ENCODE measurements at places on chromosomes 3 and 15.

- no peak for DNase-seq
These were observed 38.1 kb downstream of the FSIP1 start for GRCh38 chr15:39744334-39745103.

DNA sequence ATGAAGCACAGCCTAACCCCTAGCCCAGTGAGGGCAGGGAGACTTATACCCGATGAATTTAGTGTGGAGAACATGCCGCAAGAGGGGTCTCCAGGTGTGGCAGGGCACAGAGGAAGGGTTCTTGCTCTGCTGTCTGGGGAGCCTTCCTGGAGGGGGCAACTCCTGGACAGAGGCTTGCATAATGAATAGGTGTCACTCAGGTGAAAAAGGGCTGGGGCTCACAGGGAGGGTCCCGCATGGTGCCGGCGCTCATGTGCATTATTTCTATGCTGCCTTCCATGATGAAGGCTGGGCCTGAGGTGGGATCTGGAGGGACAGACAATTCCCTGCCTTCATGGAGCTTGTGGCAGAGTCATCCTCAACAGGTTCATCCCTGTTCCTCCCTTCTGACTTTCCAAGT lies 51.5 kb downstream of the ITGA11 start:
- DNase-seq = no peak

DNA sequence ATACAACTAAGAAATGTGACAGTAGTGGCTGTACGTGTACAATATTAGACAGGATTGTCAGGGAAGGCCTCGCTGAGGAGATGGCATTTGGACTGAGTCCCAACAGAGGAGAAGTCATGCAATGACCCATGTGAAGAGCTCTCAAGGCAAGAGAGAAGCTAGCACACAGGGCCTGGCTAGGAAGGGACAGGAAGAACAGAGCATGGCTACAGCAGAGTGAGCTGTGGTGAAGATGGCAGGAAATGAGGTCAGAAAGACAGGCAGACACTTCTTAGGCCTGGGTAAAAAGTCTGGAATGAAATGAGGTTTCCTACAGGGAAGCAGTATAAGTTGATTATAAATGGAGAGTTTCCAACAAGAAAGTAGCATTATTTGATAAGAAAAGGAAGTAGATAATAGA lies 33.2 kb upstream of the LEKR1 start:
- DNase-seq = no peak

DNA sequence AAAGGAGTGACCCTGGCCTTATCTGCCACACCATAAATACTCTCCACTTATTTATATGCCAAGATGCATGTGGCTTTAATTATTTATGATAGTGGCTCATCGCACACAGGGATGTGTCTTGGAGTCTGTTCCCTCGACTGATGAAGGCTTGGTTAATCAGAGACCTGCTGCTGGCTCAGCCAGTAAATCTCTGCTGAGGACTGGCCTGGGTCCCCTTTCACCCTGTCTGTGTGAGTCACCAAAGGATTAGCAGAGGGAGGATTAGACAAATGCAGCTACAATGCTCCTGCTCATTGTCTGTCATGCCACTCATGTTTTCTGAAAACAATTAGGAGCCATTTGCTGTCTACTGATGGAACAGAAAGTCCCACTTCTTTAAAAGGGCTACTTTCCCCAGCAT lies 226.8 kb downstream of the NTRK3 start:
- DNase-seq = no peak

GRCh38 chr3:114319453-114319852 lies 25.6 kb downstream of the TIGIT start:
- no peak for DNase-seq

DNA sequence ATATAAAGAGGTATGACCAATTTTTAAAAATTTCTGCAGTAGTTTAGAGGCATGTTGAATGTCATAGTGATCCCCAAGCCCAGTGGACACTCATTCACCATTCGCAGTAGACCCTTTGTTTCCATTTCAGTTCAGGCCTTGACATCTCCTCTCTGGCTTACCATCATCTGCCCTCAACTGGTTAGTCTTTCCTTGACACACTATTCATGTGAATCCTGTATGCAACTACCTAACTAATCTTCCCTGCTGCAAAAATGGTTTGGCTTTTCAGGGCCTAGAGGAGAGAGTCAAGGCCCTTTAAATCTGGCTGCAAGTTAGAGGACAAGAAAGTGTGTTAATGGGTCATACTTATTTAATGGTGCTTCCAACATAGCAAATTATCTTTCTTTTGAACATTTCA lies 10.9 kb downstream of the APH1B start:
- no peak for DNase-seq

GRCh38 chr3:43584043-43584826 lies 37.6 kb downstream of the ANO10 start:
- DNase-seq = no peak

DNA sequence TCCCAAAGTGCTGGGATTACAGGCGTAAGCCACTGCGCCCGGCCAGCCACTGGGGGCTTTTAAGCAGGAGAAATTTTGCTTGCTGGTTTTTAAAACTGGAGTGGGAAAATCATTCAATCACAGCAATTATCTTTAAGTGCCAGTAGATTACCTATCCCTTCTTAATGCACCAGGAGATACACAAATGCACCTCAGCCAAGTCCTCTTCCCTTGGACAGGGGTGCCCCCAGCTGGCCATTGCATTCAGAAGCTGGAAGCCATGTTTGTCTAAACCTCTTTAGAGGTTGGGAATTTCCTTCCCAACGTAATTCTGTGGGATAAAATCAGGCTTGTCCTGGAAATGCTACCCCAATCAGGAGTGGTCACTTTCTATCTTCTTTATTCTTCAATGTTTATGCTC lies 26.6 kb downstream of the MIX23 start:
- peak; percentile 3 for DNase-seq

DNA sequence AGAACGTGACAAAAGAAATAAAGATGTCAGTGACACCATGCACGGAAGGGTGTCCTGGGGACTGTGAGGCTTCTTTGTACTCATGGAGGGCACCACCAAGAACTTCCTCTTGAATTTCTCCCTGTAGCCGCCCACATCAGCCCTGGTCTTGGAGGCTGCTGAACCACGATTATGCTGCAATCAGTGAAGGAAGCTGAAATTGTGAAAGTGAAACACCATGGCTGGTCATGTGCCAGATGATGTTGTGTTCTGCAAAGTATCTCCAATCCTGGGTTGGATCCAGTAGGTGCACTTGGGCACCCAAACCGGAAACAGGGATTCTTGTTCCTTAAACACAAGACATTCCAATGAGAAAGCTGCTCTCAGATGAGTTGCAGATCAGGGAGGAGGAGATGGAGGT lies 104.4 kb upstream of the GOLGA6L6 start:
- no peak for DNase-seq

DNA sequence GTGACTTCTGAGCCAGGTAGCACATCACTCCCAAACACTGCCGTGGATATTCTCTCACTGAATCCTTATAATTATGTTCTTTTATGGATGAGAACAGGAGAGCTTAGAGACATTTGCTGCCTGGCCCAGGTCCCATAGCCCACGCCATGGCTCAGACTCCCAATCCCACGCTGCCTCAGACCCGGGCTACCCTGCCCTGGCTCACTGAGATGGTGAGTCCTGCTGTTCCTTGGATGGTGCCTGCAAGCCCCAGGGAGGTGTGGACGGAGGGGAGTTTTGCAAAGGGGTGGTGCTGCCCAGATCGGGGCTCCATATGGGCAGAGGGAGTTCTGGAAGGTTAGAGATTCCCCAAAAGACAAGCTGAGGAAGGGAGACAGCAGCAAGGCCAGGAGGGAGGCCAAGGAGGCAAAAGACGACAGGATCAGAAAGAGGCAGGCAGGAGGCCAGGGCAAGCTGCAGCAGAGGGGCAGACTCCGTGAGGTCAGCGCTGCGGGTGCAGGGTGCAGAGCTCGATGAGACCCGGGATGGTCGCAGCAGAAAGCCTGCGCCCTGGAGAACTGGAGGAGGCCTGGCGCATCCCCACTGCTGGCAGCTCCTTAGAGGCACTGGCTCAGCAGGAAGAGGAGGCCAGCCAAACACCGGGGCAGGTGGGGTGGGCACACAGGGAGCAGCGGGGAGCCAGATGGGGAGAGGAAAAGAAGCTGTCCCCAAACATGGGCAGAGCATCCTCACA lies 95.7 kb upstream of the ALDH1A3 start:
- no peak for DNase-seq

- no peak for DNase-seq
These were observed 566.0 kb downstream of the GBE1 start for GRCh38 chr3:81195478-81195877.

DNA sequence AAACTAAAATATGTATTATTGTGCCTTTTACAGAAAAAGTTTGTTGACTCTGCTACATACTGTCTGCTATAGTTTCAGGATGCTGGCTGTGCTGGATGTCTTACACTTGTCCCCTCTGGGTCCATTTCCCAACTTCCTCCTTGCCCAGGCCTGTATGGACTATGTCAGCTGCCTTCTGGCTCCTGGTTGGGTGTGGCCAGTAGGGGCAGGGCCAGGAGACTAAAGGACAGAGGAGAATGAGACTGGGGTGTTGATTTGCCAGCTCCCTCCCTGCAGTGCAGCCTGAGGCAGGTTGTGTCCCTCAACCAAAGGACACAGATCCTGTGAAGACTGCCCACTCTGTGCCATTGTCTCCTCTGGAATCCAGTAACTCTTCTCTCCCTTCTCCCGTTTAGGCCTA lies 90.6 kb upstream of the UBE2E2 start:
- DNase-seq = no peak

DNA sequence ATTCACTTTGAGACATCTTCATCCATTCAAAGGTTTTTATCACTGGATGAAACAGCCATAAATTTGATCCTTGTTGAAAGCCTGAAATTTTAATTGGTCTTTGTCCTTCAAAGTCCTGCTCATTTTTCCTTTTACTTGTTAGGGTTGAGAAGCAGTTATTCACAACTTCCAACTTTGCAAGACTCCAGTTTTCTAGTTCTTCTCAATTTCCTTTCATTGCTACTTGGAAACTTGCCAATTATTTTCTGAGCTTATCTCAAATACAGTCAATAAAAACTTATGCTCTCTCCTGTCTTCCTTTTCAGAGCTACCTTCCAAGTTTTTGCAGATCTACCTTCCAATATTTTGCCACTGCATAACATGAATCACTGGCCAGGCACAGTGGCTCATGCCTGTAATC lies 23.7 kb upstream of the CD276 start:
- DNase-seq = no peak

- no peak for DNase-seq
These were observed 192.8 kb upstream of the TBC1D5 start for GRCh38 chr3:17935222-17935621.

DNA sequence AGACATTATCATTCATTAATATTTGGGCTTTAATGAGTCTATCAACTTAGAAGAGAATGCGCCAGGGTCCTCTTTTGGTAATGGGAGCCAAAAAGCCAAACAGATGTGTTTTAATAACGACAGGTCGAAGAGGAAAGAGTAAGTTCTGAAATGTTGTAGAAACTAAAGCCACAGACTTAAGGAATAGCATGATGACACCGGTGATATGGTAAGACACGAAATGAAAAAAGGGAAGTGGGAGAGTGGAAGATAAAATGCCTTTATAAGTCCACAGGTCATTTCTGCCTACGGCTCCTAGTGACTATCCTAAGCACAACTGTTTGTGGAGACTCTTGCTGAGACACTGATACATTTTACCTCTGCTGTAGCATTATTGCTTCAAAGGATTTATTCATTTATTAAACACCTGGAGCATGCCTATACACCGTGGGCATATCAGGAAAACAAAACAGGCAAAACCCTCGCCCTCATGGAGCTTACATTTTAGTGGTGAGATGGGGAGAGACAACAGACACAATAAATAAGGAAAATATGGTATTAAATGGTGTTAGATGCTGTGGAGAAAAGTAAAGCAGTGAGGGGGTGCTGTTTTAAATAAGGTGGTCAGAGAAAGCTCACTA lies 11.7 kb upstream of the CD47 start:
- DNase-seq = no peak

DNA sequence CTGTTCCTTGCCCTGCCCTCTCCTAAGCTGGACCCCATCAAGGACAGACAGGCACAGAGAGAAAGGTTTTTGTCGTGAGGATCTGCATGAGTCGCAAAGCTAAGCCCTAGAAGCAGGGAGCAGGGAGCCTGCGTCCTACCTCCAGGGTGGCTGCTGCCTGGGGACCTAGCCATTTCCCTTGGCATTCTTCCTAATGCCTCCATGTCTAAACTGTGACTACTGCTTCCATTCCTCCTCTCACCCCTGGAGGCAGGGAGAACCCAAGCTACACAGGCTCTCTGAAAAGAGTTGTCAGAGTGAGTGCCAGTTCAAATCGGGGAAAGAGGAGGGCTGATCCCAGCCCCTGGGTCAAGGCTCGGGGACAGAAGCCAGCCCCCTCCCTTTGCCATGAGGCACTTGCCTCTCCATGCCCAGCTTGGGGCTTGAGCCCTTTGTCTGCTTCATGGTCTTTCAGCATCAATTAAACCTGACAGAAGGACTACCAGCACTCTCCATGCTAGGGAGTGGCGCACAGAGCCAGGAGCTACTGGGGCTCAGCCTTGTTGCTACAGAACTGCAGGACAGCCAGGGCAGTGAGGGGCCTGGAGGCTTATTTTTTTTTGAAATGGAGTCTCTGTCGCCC lies 2.4 kb downstream of the GCHFR start:
- DNase-seq = no peak

GRCh38 chr3:58484045-58484721 lies 7.7 kb upstream of the KCTD6 start:
- DNase-seq = no peak

- DNase-seq = no peak
These were observed 23.6 kb downstream of the VGLL4 start for GRCh38 chr3:11619946-11620652.

DNA sequence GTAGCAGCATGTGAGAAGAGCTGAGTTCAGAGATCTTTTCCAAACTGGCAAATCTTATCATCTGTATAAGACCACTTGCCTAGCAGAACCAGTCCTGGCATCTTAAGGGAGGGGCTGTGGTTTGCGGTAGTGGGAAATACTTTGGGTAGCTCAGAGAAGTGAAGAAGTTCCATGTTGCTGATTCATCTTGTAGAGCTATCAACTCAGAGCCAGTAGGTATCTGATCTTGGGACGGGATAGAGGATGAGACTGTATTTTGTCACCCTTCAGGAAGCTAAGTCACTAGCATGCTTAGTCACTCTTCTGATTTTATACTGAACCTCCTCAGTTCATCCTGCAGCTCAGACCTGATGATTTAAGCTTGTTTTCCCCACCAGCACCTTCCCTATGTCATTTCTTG lies 211.4 kb downstream of the NR1D2 start:
- no peak for DNase-seq

- DNase-seq = no peak
These were observed 12.1 kb downstream of the DLEC1 start for GRCh38 chr3:38051131-38051530.

DNA sequence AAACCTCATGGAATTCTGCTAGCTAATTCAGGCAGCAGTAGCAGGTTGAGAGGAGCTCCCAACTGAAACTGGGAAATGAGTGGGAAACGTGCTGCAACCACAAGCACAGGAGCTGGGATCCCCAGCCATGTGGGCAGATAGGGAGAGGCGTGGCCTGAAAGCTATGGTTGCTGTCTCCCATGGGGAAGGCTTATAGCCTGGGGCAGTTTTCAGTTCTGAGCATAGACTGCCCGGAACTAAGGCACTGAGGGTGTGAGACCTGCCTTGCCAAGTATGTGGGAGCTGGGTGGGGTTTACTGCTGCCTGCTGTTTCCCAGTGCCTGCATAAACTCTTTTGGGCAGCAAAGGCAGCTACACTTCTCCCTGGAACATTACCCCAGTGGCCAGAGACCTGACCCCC lies 229.5 kb downstream of the TUSC7 start:
- DNase-seq = no peak

GRCh38 chr3:119184111-119184510 lies 10.7 kb downstream of the UPK1B start:
- DNase-seq = no peak

GRCh38 chr3:53223025-53223424 lies 32.8 kb downstream of the TKT start:
- DNase-seq = no peak

- no peak for DNase-seq
These were observed 49.5 kb upstream of the PDZRN3 start for GRCh38 chr3:73674280-73674679.
